ENCODE measurements at places on chromosomes 1 and 21. TPM values are rescaled to one million over a fixed set of nuclear protein-coding genes. Genes with fewer than 3 reads are reported as not detected.

GRCh38 chr1:183186841-183187240 is 777 bp downstream of the LAMC2 start:
- H3K27me3 ChIP-seq: no peaks in the 10 kb centered on the region
- H3K4me1 ChIP-seq: no peaks in the 10 kb centered on the region
- no peaks in the 10 kb centered on the region for H3K36me3 ChIP-seq
- no peak overlapping the region for H3K27ac ChIP-seq
- H3K4me3 ChIP-seq: no peak overlapping the region

GRCh38 chr1:84570436-84571149 is 3.6 kb downstream of the CTBS start:
- no peaks in the 10 kb centered on the region for H3K36me3 ChIP-seq
- H3K27ac ChIP-seq: no peak overlapping the region
- H3K27me3 ChIP-seq: no peaks in the 10 kb centered on the region

GRCh38 chr1:152185544-152186391 is 26.7 kb upstream of the RPTN start:
- H3K27ac ChIP-seq: no peak overlapping the region
- H3K36me3 ChIP-seq: no peaks in the 10 kb centered on the region

DNA sequence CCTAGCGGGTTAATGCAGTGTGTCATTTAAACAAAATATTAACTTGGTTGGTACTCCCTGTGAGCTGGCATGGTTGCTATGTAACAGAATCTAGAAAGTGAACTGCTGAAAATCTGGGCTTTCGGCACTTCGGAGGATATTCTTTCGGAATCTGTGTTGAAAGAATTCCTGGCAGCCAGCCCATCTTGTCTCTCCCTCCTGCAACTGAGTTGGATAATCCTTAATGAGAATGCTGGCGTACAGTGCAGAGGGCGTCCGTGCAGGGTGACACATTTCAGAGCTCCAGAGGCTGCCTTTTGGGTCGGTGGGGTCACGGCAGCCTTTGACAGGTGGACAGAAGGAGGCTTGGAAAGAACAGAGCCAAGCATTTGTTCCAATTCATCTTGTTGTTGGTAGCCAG is 3.7 kb downstream of the KAZN start:
- H3K27me3 ChIP-seq: peaks cover 11% of the 10 kb centered on the region
- H3K4me1 ChIP-seq: peaks cover 6% of the 10 kb centered on the region
- no peak for DNase-seq
- no peak overlapping the region for H3K27ac ChIP-seq

PRDM16 gene
- 0.23 TPM for total RNA-seq

DNA sequence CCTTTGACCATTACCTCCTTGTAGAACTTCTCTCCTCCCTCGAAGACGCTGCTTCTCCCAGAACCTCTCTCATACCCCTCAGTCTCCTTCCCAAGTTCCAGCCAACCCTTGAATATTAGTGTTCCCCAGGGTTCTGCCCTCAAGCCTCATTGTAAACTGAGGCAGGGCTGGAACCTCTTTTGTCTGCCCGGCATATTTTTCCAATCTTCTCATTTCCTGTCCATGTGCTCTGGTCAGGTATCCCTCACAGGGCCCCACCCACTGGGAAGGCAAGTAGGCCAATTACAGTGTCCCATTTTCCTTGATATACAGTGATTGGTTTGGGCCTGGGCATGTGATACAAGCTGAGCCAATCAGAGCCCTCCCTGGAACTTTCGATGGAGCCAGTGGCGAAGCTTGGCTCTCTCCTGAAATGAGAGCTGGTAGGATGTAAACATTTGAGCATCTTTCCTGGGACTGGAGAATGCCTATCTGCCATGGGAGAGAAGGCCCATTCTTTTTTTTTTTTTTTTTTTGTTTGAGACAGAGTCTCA is 57.1 kb upstream of the ID3 start:
- no peaks in the 10 kb centered on the region for H3K36me3 ChIP-seq
- H3K4me1 ChIP-seq: no peaks in the 10 kb centered on the region
- no peak for DNase-seq
- no peak overlapping the region for H3K4me3 ChIP-seq

Measured in prostate gland (tissue), 2 donors.